ENCODE measurements at places on chromosomes 1 and 21. TPM values are rescaled to one million over a fixed set of nuclear protein-coding genes. Genes with fewer than 3 reads are reported as not detected.

Gene GJA8
- polyA plus RNA-seq, result not detected

Gene HMGN2
- 531 TPM for polyA plus RNA-seq

Gene LRRC71
- polyA plus RNA-seq, result 1.2 TPM

Gene HPCAL4
- 2.2 TPM for polyA plus RNA-seq

Gene QSOX1
- polyA plus RNA-seq, result 21.0 TPM

Gene KLHDC8A
- 0.15 TPM for polyA plus RNA-seq

Gene TMEM82
- not detected for polyA plus RNA-seq

Gene SH2D1B
- polyA plus RNA-seq, result 0.71 TPM

Gene MAN1C1
- 9.6 TPM for polyA plus RNA-seq

Gene TMEM79
- 4.3 TPM for polyA plus RNA-seq

- no peak for DNase-seq
Measured at GRCh38 chr1:31901838-31902509, 36.2 kb downstream of the PTP4A2 start.

DNA sequence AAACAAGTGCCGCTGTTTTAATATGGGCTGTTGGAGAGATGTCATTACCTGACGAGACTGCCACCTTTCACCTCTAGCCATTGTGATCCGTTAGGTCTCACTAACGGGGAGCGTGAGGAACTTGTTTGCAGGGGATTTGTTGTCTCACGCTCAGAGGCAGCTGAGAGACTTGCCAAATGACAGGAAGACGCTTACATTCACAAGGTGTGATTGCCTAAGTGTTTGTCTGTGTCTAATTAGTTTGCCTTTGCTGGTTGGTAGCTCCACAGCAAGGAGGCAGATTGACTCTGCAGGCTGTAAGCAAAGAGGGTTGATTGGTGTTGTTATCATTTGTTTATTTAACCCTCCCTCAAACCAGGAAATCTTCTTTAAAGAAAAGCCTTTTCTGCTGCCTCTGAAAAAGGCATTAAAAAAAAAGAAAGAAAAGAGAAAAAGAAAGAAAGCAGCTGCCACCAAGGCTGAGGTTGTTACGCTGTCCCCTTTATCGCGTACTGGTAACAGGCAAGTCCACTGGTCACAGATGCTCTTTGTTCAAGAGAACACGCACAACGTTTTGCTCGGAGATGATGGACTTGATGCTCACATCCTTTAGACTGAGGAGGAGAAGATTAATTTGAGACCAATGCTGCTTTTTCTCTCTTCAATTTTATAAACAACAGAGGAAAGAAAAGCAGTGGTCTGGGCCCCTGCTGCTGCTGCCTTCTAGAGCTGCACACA lies 203.9 kb downstream of the ZNF326 start:
- no peak for DNase-seq

DNA sequence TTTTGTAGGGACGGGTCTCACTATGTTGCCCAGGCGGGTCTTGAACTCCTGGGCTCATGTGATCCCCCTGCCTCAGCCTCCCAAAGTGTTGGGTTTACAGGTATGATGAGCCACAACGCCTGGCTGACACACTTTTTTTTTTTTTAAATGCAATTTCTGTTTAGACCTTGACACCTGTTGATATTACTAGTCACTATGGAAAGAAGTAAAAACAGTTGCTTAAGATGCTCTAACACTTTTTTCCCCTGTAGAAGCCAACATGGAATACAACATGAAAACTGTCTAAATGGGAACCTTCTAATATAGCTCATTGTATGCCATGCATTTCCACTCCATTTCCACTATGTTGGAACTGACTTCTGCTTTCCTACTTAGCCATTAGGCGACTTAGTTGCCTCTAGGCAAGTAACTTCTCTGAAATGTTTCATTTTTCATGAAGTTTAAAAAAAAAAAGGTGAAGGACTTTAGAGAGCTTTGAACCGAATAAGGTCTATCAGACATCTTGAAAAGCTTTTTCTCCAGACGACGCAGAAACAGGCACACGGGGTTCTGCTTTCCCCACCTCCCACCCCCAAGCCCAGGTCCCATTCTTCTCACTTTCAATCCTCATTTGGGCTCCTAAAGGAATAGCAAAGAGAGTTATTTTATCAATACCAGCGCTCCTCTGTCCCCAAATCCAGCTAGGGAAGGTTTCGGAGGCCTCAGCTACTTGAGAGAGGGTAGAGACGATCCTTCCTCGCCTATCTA lies 648 bp upstream of the DR1 start:
- peak; percentile 19 for DNase-seq

DNA sequence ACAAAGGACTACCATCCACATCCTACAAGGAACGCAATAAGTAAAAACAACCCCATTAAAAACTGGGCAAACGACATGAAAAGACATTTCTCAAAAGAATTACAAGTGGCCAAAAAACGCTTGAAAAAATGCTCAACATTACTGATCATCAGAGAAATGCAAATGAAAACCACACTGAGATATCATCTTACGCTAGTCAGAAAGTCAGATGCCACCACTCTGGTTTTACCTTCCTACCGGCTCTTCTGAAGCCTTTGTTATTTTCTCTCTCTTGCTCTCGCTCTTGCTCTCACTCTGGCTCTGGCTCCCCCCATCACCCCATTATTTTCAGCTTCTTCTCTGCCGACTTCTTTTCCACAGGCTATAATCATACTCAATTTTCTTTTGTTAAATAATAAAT lies 38.8 kb downstream of the VPS45 start:
- DNase-seq, result no peak

DNA sequence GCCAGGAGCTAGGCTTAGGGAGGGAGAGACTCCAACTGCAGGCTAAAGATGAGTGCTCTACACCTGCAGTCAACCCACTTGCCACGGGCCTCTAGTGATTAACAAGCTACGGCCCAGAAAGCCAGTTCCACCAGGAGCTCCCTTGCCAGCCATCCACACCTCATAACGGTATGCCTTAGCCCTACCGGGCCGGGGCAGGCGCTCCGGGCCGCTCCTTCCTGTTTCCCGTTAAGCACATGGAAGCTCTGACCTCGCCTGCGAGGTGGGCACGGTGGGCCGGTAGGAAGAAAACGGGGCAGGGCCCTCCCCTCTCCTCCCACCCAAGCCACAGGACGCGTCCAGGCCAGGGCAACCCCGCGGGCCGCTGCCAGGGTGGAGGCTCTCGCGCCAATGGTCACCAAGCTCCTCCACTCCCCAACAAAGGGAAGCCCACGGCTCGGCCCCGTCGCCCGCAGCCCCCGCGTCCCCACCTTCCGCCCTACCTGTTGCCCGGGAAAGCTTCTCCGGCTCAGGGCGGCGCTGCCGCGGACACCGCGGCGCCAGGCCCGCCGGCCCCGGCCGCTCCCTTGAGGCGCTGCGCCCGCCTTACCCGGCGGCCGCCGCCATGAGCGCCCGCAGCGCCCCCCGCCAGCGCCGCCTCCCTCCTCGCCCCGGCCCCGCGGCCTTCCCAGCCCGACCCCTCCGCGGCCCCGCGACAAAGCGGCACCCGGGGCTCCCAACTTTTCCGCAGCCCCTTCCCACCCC lies 627 bp downstream of the CERS2 start:
- DNase-seq, result no peak

GRCh38 chr1:17196496-17197185 lies 8.3 kb upstream of the PADI1 start:
- no peak for DNase-seq

- no peak for DNase-seq
Measured at GRCh38 chr1:107883562-107883961, 81.4 kb downstream of the VAV3 start.

- no peak for DNase-seq
Measured at GRCh38 chr1:215529571-215529970, 37.5 kb upstream of the KCTD3 start.

- DNase-seq, result no peak
Measured at GRCh38 chr1:53956308-53957168, 10.4 kb downstream of the LRRC42 start.

DNA sequence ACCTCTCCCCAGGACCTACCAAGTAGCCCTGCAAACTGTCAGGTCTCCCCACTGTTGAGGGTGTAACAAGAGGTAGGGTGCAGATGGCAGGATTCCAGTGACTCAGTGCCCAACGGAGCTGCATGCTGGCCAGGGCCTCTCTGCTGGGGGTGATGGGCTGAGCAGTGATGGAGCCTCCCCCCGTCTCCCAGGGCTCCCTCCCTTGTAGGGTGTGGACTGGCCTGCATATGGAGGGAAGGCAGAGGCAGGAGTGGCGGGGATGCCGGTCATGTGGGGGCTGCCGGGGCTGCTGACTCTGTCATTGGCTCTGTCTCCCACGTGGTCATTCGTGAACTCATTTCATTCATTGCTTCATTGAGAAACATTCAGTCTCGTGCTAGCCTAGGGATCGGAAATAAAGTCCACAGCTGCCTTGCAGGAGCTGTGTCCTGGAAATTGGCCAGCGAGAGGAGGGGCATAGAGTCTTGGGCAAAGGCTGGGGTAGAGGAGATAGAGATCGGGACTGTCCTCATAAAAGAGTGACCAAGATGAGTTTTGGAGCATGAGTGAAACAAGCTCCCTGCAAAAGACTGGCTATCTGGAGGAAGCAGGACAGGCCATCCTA lies 22.9 kb upstream of the DISP3 start:
- DNase-seq, result no peak

- DNase-seq, result no peak
Measured at GRCh38 chr1:16187748-16188401, 24.6 kb downstream of the ARHGEF19 start.

GRCh38 chr1:81073580-81073979 lies 727.2 kb upstream of the ADGRL2 start:
- DNase-seq, result no peak

DNA sequence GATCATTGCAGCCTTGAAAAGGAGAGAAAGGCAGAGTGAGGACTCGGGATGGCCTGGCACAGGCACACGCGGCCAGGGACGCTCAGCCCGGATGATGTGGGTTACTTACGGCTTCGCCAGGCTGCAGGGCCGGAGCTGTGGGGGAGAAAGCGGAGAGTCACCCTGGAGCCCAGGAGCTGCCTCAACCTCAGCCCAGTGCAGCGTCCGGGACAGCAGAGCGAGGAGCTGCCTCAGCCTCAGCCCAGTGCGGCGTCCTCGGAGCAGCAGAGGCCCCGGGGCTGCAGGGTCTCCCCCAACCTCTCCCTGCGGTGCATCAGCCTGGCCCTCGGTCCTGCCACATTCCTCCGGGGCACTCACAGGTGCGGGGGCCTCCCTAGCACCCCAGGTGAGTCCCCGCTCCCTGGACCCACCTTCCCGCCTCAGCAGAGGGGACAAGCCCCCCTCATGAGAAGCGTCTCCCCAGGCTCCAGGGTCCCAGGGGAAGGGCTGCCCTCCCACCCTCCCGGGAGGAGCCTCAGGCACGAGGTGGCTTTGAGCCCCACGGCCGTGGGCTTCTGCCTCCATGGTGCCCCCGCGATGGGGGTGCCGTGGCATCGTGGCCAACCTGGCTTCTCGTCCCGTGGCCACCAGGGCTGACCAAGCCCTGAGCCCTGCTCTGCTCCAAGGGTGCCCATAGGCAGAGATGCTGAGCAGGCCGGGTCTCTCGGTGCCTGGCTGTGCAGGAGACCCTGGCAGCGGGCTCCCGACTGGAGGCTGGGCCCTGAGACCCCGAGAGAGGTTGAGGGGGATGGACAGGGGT lies 10.5 kb upstream of the RNF223 start:
- DNase-seq, result no peak

DNA sequence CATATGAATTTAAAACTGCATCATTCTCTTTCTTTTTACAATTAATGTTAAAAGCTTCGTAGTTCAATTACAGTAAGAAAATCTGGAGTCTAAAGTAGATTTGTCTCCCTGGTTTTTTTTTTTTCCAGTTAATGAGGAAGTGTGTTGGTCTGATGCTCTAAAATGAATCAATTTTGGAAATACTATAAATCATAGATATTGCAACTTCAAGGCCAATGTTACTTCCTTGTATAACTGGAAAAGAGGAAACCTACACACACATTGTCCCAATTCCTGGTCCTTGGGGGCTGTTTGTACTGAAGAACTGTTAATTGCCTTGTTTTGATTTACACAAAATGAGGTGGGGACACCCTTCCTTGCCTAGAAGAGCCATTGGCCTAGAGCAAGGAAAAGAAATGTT lies 107.2 kb downstream of the RGS2 start:
- no peak for DNase-seq
